ENCODE measurements at places on chromosomes 16 and 17.

DNA sequence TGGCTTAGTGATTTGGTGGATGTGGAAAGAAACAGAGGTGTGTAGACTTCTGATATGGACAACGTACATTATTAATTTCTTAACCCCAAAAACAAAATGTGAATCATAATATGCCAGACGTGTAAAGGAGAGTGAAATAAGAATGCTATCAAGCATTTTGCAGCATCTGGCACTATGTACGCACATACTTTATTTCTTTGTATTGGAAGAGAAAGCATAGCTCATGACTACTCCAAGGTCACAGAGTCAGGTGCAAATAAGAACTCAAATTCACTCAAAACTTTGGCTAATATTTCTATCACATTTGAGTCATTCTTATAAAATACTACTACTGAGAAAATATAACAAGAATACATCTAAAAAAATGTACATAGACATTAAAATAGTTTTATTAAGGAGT lies 74.8 kb downstream of the TTC19 start:
- DNase-seq: no peak

GRCh38 chr16:11296706-11297491 lies 15.8 kb upstream of the PRM1 start:
- DNase-seq: no peak

DNA sequence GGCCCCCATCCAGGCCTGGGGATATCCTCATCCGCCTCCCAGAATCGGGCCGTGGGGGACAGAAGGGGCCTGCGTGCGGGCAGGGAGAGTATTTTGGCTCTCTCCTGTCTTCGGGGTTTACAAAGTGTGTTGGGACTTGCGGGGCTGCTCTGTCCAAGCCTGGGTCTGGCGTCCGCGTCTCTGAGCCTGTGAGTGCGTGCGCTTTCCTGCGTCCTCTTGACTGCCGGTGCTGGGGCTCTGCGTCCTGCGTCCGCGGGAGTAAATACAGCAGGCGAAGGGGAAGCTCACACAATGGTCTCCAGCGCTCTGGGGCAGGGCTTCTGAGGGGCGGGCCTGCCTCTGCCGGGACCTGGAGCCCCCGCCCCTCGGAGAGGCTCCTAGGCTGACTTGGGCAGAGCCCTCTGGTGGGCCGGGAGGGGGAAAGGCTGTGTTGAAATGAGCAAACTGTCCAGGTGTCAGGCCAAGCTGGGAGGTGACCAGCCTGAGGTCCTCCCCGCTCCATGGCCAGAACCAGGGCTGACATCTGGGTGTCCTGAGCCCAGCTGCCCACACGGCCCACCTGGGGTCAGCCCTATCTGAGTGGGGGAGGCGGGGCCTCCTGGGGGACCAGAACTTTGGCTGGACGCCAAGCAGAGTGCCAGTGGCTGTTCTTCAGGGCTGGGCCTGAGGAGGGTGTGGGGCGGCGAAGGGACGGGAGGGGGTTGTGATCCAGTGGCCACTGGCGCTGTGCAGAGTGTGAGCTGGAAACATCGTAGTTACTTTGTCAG lies 233.6 kb downstream of the SEC14L1 start:
- peak; percentile 89 for DNase-seq

DNA sequence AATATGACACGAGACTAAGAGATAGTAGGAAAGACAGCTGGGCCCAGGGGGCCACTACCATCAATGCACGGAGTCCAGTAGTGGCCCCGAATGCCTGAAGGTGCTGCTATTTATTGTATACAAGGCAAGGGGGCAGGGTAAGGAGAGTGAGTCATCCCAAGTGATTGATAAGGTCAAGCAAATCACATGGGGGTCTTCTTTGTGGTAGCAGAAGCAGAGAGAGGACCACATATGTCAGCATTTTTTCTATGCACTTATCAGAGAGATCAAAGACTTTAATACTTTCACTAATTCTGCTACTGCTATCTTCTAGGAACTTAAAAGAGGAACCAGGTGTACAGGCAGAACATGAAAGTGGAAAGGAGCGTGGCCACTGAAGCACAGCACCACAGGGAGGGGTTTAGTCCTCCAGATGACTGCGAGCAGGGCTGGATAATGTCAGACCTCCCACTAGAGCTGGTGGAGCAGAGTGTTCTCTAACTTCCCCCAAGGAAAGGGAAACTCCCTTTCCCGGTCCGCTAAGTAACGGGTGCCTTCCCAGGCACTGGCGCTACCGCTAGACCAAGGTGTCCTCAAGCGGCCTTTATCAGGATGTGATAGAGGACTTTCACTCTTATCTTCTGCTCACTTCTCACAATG lies 26.4 kb upstream of the ARL4D start:
- DNase-seq: no peak

- DNase-seq: no peak
These were observed 1.2 kb upstream of the ABCA3 start for GRCh38 chr16:2341456-2342447.

All from fibroblast of skin of back (primary cell).